ENCODE measurements at places on chromosomes 6 and 20. TPM values are rescaled to one million over a fixed set of nuclear protein-coding genes. Genes with fewer than 3 reads are reported as not detected.

MRPL18 gene
- 42.7 TPM for total RNA-seq

GPX6 gene
- total RNA-seq = not detected

CCHCR1 gene
- total RNA-seq = 38.6 TPM

MDFI gene
- total RNA-seq = not detected

BPI gene
- not detected for total RNA-seq

MMP24 gene
- 0.15 TPM for total RNA-seq

DNAJC5 gene
- 59.5 TPM for total RNA-seq

PLN gene
- total RNA-seq = 0.23 TPM

TUBB2B gene
- total RNA-seq = 1.1 TPM

- H3K4me3 ChIP-seq = no peak overlapping the region
- no peaks in the 10 kb centered on the region for H3K36me3 ChIP-seq
- DNase-seq = no peak
- H3K4me1 ChIP-seq = no peaks in the 10 kb centered on the region
- no peak overlapping the region for H3K27ac ChIP-seq
- H3K27me3 ChIP-seq = no peaks in the 10 kb centered on the region
These were observed 295.5 kb upstream of the FLRT3 start for GRCh38 chr20:14632906-14633305.

DNA sequence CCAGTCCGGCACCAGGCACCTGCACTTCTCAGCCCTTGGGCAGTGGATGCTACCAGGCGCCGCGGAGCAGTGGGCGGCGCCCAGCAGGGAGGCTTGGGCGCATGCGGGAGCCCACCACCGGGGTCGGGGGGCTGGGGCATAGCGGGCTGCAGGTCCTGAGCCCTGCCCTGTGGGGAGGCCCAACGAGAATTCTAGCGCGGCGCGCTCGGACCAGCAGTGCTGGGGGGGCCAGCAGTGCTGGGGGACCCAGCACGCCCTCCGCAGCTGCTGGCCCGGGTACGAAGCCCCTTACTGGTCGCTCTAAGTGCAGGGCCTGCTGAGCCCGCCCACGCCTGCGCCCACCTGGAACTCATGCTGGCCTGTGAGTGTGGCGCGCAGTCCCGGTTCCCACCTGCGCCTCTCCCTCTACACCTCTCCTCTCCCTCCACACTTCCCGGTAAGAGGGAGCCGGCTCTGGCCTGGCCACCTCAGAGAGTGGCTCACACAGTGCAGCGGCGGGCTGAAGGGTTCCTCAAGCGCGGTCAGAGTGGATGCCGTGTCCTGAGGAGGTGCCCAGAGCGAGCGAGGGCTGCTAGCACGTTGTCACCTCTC lies 28.5 kb upstream of the SERPINB1 start:
- H3K27me3 ChIP-seq = no peaks in the 10 kb centered on the region
- no peak overlapping the region for H3K27ac ChIP-seq
- no peak overlapping the region for H3K4me3 ChIP-seq
- no peak for DNase-seq
- H3K36me3 ChIP-seq = no peaks in the 10 kb centered on the region

- H3K4me3 ChIP-seq = no peak overlapping the region
- no peak for DNase-seq
- no peak overlapping the region for H3K27ac ChIP-seq
- no peaks in the 10 kb centered on the region for H3K27me3 ChIP-seq
- peaks cover 31% of the 10 kb centered on the region for H3K4me1 ChIP-seq
These were observed 1.4 kb upstream of the LEMD2 start for GRCh38 chr6:33790379-33790778.

- no peak overlapping the region for H3K27ac ChIP-seq
- no peak for DNase-seq
- H3K4me3 ChIP-seq = no peak overlapping the region
- H3K36me3 ChIP-seq = no peaks in the 10 kb centered on the region
These were observed 26.5 kb downstream of the HLA-DOB start for GRCh38 chr6:32790306-32790705.

DNA sequence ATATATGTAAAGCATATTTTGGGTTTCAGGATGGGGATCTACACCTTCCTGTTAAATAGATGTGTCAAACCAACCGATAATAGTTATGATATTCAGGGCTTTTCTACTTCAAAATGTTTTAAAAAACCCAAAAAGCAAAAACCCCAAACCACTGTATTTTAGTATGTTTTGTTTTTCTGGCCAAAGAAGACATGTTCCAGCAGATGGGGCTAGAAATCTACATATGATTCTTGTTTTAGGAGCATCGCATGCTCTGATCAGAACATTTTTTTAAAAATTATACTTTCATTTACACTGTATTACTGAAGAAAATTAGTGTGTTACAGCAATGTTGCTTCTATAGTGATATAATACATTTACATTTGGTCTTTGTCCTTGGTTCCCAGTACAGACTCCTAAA lies 11.0 kb downstream of the RMND1 start:
- H3K27me3 ChIP-seq = no peaks in the 10 kb centered on the region
- H3K36me3 ChIP-seq = peaks cover 11% of the 10 kb centered on the region
- DNase-seq = no peak
- H3K4me3 ChIP-seq = no peak overlapping the region

DNA sequence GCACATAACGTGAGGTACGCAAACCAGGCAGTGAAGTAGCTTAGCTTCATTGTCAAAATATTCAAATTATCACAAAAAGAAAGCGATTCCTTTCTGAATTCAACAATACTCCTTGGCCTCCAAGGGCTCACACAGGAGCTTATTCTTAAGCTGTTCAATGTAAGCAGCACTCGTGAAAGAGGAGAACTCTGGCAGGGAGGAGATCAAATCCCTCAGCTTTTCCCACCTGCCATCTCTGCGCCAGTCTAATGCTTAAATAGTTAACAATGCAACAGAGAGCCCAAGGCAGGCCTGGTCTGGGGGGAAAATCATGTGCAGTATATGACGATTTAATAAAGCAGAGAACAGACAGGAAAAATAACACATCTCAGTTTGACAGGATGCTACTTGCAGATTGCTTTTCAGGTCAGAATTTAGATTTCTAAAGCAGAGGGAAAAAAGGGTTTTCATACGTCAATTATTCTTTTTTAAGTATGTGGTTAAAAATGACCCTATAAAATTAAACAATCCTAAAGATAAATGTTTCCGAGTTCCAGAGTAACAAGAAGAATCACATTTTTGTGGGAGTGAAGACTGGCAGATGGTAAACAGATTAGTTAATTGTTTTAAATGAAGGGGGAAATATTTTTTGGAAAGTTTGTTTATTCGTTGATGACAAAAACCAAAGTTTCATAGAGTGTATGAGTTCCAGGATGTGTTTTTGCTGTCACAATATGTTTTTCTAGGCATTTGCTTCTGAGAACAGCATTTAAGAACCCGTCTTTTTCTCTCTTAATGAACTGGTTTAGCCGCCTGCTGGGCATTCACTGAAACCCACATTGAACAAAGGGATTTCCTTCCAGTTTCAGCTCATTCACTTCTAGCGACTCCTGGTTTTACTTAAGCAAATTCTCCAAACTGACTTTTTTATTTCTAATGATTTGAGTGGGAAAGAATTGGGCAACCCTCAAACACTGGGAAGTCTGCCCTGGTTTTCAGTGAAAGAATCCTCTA lies 45.9 kb downstream of the PLAGL1 start:
- H3K36me3 ChIP-seq = no peaks in the 10 kb centered on the region
- no peaks in the 10 kb centered on the region for H3K27me3 ChIP-seq
- no peak for DNase-seq
- no peak overlapping the region for H3K4me3 ChIP-seq
- H3K4me1 ChIP-seq = no peaks in the 10 kb centered on the region

GRCh38 chr6:50141100-50141499 lies 91.4 kb upstream of the DEFB112 start:
- no peaks in the 10 kb centered on the region for H3K36me3 ChIP-seq
- H3K27me3 ChIP-seq = no peaks in the 10 kb centered on the region
- no peak overlapping the region for H3K27ac ChIP-seq
- no peak overlapping the region for H3K4me3 ChIP-seq

GRCh38 chr20:24102290-24102689 lies 113.7 kb upstream of the GGTLC1 start:
- no peaks in the 10 kb centered on the region for H3K27me3 ChIP-seq
- H3K36me3 ChIP-seq = no peaks in the 10 kb centered on the region
- DNase-seq = no peak

- no peak overlapping the region for H3K4me3 ChIP-seq
- H3K27me3 ChIP-seq = no peaks in the 10 kb centered on the region
- no peak overlapping the region for H3K27ac ChIP-seq
- H3K36me3 ChIP-seq = no peaks in the 10 kb centered on the region
These were observed 335.4 kb downstream of the COL12A1 start for GRCh38 chr6:74870403-74870802.

DNA sequence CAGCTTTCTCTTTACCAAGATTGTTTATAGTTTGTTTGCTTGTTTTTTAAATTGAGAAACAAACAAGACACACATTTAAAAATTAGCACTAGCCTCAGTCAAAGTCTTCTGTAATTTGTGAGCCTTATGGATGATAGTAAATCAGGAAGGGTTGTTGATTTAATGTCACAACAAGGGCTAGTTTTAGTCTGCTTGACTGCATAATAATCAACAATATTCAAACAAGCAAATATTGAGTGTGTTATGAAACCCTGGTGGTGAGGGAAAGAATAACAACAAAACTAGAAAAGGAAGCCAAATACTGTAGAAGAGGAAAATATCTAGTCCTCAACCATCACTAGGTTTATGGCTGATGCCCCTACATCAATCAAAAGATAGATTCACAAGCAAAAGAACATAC lies 228.6 kb downstream of the TBC1D7 start:
- no peaks in the 10 kb centered on the region for H3K4me1 ChIP-seq
- no peaks in the 10 kb centered on the region for H3K27me3 ChIP-seq
- H3K36me3 ChIP-seq = no peaks in the 10 kb centered on the region
- no peak for DNase-seq

DNA sequence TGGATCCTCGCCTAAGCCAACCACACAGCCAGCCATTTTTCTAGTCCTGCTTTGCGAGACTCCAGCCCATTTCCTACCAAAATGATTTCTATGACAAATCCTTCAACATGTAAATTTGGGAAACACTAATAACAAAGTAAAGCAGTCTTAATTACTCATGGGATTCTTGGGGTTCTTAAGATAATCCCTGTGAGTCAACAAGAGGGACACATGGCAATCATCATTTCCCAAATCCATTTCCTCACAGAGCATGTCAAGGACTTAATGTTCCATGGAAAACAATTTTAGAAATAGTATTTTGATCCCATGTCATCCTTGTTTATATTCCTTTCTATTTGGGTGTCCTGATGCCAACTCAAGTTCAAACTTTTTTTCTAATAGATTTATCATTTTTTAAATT lies 322.7 kb upstream of the NOX3 start:
- no peak for DNase-seq
- H3K27ac ChIP-seq = no peak overlapping the region
- no peak overlapping the region for H3K4me3 ChIP-seq
- H3K36me3 ChIP-seq = no peaks in the 10 kb centered on the region

GRCh38 chr6:83867527-83868161 lies 8.2 kb downstream of the CYB5R4 start:
- H3K27me3 ChIP-seq = no peaks in the 10 kb centered on the region
- no peak overlapping the region for H3K4me3 ChIP-seq
- no peak for DNase-seq
- H3K4me1 ChIP-seq = no peaks in the 10 kb centered on the region

All from T-cell (primary cell).